Activated CD8-positive, alpha-beta T cell treated with anti-CD3 and anti-CD28 coated beads for 36 hours (primary cell): ENCODE measurements at places on chromosomes 2 and 18. TPM values are rescaled to one million over a fixed set of nuclear protein-coding genes. Genes with fewer than 3 reads are reported as not detected.
A peak's percentile ranks its signal among the peaks of the same experiment; 100 is the strongest.

SH3RF3 gene
- total RNA-seq, result 1.9 TPM

CFAP65 gene
- not detected for total RNA-seq

CACNB4 gene
- 0.34 TPM for total RNA-seq

EHD3 gene
- 0.60 TPM for total RNA-seq

EFEMP1 gene
- not detected for total RNA-seq

EFHD1 gene
- total RNA-seq, result 0.70 TPM

UCN gene
- total RNA-seq, result 2.5 TPM

DNA sequence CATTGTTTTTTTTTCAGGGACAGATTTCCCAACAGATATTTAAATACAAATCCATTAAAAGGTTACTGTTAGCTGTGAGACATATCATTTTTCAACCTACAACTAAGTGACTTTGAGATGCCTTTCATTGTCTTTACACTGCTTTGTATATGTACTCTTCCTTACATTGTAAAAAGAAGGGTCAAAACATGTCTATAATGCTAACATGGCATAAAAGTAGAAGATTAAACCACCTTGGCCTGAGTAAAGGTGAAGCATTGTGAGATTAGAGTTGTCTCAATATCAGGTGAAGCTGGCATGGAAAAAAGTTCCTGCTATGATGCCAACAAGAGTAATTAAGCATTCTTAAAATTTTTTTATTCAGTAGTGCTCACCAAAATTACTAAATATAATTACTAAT, 1508.5 kb upstream of the NXPH2 start:
- no peak for DNase-seq

GRCh38 chr2:240725671-240726070, 34.0 kb downstream of the AQP12A start:
- DNase-seq, result no peak

DNA sequence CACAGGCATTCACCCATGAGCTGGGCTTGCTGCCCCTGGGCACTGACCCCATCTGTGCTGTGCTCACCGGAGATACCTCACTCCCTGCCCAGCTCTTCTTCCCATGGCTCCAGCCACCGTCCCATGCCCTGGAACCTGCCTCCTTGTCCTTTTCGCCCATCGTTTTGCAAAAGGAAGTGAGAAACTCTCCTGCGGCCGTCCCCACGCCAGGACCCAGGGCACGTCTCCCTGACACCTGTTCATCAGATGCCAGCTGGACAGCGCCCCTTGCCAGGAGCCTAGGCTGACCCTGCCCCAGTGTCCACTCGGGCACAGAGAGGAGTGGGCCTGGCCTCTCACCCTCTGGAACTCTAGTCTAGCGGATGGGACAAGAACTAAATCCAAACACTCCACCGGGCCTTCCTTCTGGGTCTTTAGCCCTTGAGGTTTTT, 238.6 kb downstream of the SEPTIN10 start:
- DNase-seq, result no peak

DNA sequence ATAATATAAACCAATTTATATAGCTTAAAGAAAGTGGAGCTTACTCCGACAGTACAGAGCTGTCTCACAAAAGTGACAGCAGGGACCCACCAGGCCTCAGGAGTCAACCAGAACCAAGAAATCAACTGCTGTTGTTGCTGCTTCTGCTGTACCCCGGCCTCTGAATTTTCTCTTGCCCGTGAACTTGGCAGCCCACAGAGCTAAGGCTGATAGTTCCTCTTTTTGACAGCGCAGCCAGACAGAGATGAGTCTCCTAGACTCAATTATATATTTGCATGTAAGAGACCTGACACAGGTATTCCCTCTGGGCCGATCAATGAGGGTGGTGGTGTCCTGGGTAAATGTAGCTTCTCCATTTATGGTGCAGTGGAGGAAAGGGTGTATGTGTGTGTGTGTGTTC, 109.4 kb downstream of the KCTD1 start:
- DNase-seq, result no peak

DNA sequence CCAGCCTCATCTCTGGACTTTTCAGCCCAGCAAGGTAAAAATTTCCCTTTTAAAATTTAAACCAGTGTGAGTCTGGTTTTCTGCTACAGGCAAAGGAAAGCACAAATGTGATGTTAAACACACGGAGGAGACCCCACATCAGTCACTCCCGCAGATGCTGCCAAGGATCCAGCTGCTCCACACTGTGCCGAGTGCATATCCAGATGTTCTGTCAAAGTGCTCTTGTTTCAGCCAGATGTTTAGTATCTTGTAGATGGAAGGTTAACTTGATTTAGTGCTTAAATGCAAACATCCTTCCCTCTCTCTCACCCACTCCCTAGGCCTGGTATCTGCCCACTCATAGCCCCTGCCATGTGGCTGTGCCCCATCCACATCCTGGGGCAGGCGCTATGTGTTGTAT, 15.8 kb upstream of the ATOH8 start:
- no peak for DNase-seq

GRCh38 chr2:101446869-101447268, 28.0 kb downstream of the RFX8 start:
- peak; percentile 16 for DNase-seq

GRCh38 chr2:111034606-111035005, 86.1 kb upstream of the BCL2L11 start:
- DNase-seq, result no peak

DNA sequence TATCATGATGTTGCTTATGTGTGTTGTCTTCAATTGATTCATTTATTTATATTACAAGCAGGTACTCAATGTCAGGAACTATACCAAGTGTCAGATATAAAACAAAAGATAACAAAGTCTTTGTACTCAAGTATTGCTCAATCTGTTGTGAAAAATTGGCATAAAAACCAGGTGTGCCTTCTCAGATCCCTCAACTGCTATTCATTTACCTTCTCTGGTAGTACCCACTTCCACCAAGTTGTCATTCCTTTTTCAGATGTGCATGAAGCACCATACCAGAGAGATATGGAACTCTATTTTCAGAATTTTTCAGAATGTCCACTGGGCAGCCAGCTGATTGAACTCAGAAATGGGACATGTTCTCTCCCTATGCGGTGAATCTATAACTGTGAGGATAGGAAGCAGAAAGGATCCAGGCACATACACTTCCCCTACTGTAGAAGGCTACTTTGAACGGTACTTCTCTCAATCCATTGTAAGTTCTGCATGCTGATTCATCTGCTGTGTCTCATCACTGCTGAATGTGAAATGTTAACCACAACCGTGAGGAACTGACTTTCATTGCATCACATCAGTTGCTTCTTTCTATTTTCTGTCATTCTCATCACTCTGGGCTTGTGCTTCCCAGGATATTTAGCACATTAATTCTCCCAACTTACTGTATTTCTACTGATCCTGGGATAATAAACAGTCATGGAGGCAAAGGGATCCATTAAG, 1621.3 kb downstream of the SUCLG1 start:
- DNase-seq, result no peak

DNA sequence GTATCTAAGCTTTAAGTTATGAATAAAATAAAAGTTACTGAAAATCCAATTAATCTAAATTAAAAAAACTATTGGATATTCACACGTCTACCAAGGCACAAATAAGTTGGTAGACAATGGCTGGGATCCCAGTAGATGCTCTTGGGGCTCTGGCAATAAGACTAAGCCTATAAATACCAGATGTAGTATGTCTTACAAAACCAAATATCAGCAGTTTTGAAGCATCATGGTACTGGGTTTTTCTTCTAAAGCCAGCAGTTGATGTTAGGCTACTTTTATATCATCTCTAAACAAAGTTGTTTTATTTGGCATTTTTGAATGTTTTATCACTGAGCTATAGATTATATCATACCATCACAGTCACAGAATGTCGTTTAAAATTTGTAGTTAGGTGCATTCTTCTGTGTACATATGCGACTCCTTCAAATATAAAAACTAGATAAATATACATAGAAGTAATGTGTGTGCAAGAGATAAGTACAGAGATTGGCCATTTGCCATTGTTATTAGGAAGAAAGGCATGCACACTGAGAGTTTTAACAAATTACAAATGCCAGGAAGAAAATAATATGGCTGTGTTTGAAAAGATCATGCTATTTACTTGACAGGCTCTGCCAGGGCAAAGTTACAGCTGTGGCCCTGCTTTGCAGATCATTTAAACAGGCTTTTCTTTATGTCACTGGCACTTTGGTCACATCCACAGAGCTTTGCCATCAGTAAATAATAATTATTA, 21.6 kb upstream of the TMEM17 start:
- no peak for DNase-seq

GRCh38 chr2:225431105-225431863, 31.8 kb downstream of the NYAP2 start:
- no peak for DNase-seq

GRCh38 chr18:25126751-25127150, 225.2 kb downstream of the ZNF521 start:
- no peak for DNase-seq

- no peak for DNase-seq
Measured at GRCh38 chr18:21513741-21514140, 86.8 kb downstream of the ESCO1 start.

DNA sequence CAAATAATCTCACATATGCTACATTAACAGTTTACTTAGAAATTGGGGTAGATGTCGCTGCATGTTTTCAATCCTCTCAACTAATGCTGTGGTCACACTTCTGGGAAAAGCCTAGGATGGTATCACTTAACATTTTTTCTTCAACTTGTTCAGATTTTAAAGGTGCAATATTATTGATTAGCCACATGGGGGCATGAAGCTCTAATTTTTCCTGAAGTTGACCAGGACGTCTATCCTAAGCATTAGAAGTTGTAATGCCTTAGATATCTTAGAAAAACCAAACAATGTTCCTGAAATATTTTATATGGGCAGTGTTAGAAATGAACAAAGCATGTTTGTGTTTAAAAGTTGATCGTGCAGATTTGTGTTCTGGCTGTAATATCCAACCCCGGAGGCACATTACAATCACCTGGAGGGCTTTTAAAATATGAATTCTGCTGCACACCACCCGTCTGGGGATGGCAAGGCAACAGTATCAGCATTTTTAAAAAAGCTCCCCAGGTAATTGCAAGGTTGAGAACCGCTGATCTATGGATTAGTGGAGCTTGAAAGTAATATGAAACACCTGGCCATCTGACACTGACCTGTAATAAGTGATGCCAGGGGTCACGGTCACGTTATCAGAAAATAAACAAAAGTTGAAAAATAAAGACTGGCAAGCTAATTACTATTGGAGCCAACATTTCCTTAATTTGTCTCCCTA, 100.5 kb upstream of the LMAN1 start:
- DNase-seq, result no peak

GRCh38 chr2:46794693-46795317, 120.8 kb downstream of the MCFD2 start:
- no peak for DNase-seq

- DNase-seq, result peak; percentile 11
Measured at GRCh38 chr2:70161069-70161534, 29.7 kb downstream of the C2orf42 start.

DNA sequence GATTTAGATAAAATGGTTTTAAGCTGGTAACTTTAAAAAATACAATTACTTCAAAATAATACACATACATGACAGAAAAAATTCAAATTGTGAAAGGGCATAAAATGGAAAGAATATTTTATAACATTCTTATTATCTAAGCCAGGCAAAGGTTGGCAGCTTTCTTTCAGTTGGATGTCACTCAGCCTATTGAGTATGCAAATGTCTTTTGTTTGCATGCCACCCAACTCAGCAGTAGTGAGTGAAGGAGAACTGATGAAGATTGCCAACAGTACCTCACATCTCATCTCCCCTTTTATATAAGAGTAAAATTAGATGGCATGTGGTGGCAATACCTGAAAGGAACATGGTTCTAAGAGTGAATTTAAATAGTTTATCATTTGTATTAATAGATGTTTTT, 24.8 kb downstream of the BMPR2 start:
- DNase-seq, result no peak

DNA sequence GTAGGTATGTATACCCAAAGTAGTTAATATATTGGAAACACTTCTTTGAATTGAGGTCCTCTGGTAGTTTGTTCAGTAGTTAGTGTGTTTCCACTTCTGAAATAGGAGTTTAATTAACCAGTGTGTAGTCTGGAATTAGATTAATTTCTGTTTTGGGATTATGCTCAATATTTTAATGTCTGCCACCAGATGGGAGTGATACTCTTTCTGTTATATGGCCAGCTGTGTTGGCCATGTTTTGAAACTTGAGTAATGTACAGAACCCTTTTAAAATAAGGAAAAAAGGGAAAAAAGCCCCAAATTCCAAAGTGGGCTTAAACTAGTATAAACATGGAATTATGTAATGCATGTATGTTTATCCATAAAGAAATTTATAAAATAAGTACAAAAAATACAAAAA, 147.7 kb downstream of the CTNNA2 start:
- no peak for DNase-seq

- no peak for DNase-seq
Measured at GRCh38 chr2:151191001-151191400, 70.7 kb downstream of the RBM43 start.

DNA sequence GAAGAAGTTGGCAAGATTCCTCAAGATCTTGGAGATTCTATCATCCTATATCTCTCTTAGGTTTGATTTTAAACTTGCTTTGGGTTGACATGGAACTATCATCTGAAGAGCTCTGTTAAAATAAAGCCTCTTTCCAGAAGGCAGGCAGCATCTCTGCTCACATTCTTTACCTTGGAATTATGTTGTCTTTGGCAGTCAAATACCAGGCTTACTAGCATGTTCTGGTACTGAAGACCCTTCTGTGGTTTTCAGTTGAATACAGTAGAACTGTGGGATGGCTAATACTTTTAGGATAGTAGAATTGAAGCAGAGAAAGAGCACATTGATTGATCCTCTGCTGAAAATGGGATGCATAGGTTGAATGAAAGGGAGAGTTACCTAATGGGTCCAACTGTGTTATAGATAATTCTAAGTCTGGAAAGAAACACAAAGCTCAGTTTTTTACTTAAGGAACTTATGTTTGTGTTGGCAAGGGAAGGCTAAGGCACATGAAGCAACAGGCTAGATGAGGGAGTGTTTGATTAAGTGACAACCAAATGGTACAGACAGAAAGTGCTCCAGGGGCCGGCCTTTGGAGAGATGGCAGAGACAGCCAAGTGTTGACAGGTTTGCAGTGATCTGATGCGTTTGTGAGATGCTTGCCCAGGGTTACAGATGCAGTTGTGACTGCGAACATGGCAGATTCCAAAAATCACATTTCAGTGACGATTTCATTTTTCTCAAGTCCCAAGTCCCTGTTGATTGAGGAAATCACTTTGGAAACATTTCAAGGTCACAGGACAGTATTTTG, 397.9 kb downstream of the MEIS1 start:
- no peak for DNase-seq

DNA sequence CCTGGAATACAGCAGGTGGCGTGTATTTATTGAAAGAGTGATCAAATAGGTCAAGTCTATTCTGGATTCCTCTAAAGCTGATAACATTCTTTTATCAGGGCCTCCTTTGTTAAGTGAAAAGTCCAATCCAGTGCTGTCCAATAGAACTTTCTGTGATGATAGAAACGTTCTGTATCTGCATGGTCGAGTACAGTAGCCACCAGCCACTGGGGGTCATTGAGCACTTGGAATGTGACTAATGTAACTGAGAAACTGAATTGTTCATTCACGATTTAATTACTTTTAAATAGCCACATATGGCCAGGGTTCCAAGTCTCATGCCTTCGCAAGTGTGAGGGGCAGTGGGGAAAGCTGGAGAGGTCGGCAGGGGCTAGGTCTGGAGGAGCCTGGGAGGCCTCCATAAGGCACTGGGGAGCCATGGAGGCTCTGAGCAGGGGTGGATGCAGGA, 20.5 kb downstream of the SH2D6 start:
- no peak for DNase-seq
